ENCODE measurements at places on chromosomes 2 and 18. TPM values are rescaled to one million over a fixed set of nuclear protein-coding genes. Genes with fewer than 3 reads are reported as not detected.

DNA sequence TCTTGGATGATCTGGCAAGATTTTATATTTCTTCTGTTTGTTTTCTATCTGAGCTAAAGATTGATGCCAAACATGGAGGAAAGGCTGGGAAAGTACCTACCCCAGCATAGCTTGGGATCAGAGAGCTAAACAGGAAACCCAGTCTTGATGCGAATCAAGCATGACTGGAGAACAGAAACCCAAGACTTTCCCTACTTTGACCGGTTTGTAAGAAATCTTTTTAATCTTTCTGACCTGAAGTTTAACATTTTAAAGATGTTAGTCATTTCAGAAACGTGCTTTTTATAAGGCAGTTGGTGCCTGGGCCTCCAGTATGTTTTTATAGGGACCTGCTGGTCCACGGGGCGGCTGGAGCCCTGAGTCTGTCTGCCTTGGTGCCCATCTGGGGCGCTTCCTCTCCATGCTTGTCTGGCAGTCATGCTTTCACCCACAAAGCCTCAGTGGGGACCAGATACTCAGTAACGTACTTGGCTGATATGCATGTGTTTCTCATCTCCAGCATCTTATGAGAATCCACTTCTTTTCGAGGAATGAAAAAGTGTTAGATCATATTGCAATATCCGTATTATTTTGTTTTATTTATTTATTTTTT is 266.5 kb downstream of the PTGR3 start:
- no peak for ATAC-seq

RAMP1 gene
- total RNA-seq, result 312 TPM

GRCh38 chr18:8283891-8284585 is 325.2 kb upstream of the RAB12 start:
- ATAC-seq, result no peak

PRKCE gene
- total RNA-seq, result 19.4 TPM

- no peak for ATAC-seq
Observed at GRCh38 chr2:72127401-72128058, 20.1 kb downstream of the CYP26B1 start.

MDH1B gene
- not detected for total RNA-seq

PSMD1 gene
- 58.8 TPM for total RNA-seq

DNA sequence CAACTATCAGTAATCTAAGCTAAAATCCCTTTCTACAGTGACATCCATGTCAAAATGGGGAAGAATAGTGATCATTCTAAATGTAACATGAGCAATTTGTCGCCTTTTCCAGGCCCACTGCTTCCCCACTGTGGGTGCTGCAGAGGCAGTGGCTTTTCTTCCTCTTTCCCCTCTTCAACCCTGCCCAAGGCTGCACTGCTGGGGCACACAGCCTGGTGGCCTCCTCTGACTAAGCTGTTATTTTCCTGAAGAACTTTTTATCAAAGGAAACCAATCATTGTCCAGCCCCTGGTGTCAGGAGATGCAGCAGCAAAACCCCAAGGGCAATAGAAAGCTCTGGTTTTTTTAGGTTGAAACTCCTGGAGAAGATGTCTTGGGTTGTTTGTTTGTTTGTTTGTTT is 117.6 kb upstream of the KLF7 start:
- ATAC-seq, result peak; percentile 46

AP1S3 gene
- total RNA-seq, result not detected

MARCHF4 gene
- not detected for total RNA-seq

NYAP2 gene
- 0.47 TPM for total RNA-seq

GRCh38 chr18:67788310-67789164 is 272.0 kb upstream of the DSEL start:
- no peak for ATAC-seq

- ATAC-seq, result peak; percentile 75
Observed at GRCh38 chr2:215749092-215749957, 264.0 kb downstream of the MREG start.

DNA sequence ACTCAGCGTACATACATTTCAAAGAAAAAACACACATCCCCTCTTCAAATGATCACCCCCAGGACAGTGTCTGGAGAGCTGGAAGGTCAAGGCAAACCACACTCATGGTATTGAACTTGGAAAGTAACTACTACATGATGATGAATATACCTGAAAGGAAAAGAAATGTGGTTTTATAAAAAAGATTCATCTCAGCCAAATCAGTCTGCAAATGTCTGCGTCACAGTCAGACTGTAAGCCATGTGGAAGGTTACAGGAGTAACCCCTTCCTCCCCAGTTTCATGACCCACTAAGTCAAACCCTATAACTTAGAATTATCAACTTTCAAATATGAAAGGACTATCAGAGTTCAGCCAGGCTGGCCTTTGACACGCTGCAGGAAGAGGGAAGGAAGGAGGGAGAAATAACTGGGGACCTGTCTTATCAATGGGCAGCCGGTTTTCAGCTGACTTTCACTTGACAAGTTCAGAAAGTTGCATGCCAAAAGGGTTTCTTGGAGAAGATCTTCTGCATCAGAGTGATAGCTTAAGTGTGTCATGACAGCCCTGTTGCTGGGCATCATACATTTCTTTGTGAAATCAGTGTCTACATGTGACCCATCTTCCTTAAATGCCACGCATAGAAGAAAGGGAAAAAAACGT is 7.0 kb upstream of the BMP10 start:
- no peak for ATAC-seq

DNA sequence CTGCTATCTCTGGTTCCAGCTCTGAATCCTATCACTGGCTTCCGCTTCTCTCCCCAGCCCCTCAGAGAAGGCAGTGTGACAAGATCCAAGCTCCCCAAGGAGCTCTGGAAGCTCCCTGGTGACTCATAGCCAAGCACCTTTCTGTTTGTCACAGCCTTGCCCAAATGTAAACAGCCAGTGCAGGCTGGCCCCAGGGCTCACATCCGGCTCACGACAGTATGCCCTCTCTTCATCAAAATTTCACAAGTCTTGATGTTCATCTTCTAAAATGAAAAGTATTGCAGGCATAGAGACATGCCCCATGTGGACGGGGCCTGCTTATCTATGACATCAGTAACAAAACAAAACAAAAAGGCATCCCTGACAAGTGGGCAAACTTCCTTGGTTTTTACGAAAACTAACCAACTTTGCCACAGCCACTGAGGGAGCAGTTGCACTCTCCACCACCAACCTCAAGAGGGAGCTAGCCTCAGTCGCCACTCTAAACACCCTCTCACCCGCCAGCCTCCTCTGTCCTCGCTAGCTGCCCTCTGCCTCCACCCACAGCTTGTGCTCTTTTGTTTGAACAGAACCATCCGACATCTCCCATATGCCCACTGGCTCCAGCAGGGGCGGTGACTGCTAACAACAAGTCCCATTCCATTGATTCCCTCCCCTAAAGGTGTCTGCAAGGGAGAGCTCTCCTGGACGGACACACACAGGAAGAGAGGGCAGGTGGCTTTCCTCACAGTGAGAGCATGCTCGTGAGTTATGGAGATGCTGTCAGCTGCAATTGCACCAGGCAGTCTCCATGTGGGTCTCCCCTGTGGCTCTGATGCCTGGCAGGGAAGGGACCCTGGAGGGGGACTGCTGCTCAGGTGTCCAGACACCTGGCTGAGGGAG is 71.0 kb upstream of the DAPL1 start:
- ATAC-seq, result no peak

MEMO1 gene
- 24.4 TPM for total RNA-seq

GPBAR1 gene
- 4.0 TPM for total RNA-seq

DNA sequence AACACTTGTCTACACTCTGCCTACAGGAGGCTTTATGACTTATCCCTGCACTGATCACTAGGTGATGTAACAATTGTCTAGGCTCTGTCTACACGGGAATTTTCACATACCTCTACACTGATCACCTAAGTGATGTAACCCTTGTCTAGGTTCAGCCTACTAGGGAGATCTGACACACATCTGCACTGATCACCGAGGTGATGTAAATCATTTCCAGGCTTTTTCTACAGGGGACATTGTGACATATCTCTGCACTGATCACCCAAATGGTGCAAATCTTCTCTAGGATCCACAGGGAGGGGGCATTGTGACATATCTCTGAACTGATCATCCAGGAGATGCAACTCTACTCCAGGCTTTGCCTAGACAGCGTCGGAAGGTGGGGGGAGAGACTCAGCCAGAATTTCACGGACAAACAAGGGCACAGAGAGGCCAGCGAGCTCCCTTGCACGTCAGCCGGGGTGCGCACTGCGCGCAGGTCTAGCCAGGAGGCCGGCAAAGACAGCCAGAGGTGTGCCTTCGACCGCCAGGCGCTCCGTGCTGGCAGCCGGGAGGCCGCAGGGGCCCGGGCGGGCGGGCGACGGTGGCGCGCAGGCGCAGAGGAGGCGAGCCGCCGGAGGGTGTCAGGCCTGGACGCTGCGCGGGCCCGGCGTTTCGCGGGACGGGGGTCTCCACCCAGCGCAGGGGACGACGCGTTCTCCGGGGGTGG is 46.9 kb upstream of the USP14 start:
- ATAC-seq, result no peak

GRCh38 chr18:25416374-25416773 is 64.4 kb upstream of the ZNF521 start:
- ATAC-seq, result no peak

GRCh38 chr2:105797298-105797819 is 52.6 kb downstream of the NCK2 start:
- ATAC-seq, result peak; percentile 75

PLCD4 gene
- total RNA-seq, result 1.6 TPM

DNA sequence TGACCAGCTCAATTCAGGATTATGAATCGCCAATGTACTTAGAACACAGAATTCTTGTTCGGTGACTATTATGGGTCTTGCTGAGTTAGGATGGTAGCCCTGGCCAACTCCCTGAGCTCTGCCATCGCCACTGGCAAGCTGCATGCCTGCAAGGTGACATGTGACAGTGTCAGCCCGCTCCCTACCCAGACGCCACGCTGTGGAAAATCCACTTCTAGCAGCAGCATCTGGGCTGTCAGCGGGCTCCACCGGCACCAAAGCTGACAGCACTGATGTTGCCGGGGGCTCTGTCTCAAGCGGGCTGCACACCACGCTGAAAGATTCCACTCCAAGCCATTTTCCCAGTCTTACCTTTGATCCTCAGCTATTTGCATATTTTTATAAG is 100.7 kb downstream of the MYT1L start:
- ATAC-seq, result no peak

CXCR4 gene
- total RNA-seq, result 7.5 TPM

DNA sequence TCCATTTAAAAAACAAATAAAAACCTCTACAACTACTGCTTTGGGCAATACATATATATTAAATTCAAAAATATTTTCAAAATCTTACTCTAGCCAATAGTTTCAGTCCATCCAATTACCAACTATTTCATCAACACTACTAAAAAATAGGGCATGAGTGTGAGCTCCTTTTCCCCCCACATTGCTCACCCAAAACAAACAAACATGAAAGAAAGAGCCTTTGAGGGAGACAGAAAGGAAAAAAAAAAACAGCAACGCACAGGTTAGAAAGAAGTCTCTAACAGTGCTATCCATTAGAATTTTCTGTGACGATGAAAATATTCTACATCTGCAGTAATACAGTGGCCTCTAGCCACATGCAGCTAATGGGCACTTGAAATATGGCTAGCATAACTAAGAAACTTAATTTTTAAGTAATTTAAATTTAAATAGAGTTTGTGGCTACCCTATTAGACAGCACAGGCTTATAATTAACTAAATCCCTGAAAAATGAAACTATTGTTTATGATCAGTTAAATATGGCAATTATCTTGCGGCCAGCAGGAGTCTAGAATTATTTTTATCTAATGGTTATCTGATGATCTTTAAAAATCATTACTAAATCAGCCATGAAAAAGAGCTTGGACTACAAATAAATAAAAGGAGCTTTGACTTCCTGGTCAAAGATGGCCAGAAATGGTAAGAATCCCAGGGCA is 59.2 kb downstream of the RBMS1 start:
- ATAC-seq, result no peak

DNA sequence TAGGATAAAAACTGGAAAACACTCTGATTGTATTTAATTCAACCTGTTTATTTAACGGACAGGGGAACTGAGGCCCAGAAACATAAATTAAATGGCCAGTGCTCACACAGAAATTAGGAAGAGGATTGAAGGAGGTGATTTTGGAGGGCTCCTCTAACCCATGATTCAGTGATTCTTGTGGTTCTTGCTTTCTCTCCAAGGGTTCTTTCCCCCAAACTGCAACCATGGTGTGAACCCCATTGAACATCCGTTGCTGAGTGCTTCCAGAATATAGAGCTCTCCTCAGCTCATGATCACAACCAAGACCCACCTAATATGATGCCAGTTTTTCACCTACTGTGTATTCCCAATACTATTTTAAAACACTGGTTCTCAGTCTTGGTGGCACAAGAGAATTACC is 41.4 kb downstream of the BMP10 start:
- ATAC-seq, result no peak

GRCh38 chr2:11914455-11914854 is 168.0 kb downstream of the LPIN1 start:
- no peak for ATAC-seq

C1QL2 gene
- not detected for total RNA-seq

GRCh38 chr2:169143998-169144397 is 74.6 kb downstream of the DHRS9 start:
- no peak for ATAC-seq

- ATAC-seq, result no peak
Observed at GRCh38 chr2:75432761-75433361, 127.9 kb downstream of the EVA1A start.

XDH gene
- total RNA-seq, result not detected

ADRA2B gene
- 2.1 TPM for total RNA-seq

- no peak for ATAC-seq
Observed at GRCh38 chr18:3782901-3783300, 332.9 kb downstream of the TGIF1 start.

- no peak for ATAC-seq
Observed at GRCh38 chr2:137252934-137253333, 487.6 kb downstream of the THSD7B start.

- peak; percentile 86 for ATAC-seq
Observed at GRCh38 chr2:3483227-3483985, 35.9 kb downstream of the ADI1 start.

GRCh38 chr18:74286106-74286855 is 5.5 kb downstream of the CYB5A start:
- no peak for ATAC-seq

DNA sequence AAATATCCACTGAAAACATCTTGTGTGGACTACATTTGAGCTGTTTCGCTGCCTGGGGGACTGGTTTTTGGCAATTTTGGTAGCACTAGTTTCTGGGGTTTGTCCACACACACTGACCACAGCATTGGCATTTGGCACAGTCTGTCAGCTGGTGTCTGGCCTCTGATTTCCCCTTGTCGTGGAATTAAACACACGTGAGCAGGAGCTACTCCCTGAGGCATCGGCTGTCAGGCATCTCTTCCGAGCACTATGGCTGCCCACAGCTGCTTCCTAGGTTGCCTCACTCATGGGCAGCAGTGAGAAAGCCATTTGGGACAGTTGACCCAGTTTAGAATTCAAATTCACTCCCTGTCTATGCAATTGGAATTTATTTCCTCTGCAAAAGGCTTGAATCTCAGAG is 46.8 kb upstream of the FZD5 start:
- no peak for ATAC-seq

IL1RL2 gene
- total RNA-seq, result 0.47 TPM

ALPP gene
- total RNA-seq, result not detected

CHRNG gene
- total RNA-seq, result not detected

- ATAC-seq, result no peak
Observed at GRCh38 chr2:107589079-107589491, 237.6 kb upstream of the RGPD4 start.

GRCh38 chr18:34866739-34867138 is 156.6 kb downstream of the DTNA start:
- no peak for ATAC-seq

TOGARAM2 gene
- 1.5 TPM for total RNA-seq

BOK gene
- 128 TPM for total RNA-seq
